Smooth muscle cell of the umbilical artery (primary cell): ENCODE measurements at places on chromosomes 2 and 18. TPM values are rescaled to one million over a fixed set of nuclear protein-coding genes. Genes with fewer than 3 reads are reported as not detected.

Gene MGAT4A
- total RNA-seq: under 0.01 and 1.3 TPM in 2 replicates

Gene DSG4
- total RNA-seq: not detected in 2 replicates

Gene CRYBA2
- total RNA-seq: not detected in 2 replicates

Gene CCBE1
- total RNA-seq: 0.59 and 19.1 TPM in 2 replicates

Gene HIBCH
- total RNA-seq: 16.3 and 17.8 TPM in 2 replicates

Gene ZSWIM2
- total RNA-seq: not detected in 2 replicates

Gene HSPE1
- 107 and 118 TPM in 2 replicates for total RNA-seq

Gene PROKR1
- not detected in 2 replicates for total RNA-seq

Gene IL18R1
- 0.28 and 0.30 TPM in 2 replicates for total RNA-seq
